ENCODE measurements at places on chromosomes 3 and 15.

DNA sequence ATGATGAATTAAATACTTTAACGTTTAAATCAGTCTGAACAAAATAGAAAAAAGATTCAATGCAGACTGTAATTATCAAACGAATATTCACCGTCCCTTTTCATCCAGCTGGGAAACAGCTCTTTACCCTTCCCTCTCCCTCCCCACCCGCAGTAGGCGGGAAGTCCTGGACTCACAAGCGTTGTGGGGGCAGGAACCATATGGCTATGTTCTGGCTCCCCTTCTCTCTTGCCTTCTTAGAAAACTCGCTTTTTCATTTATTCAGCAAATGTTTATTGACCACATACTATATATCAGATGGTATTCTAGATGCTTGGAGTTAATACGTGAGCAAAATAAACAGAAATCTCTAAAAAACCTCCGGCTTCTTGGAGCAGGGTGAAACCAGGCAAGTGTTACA lies 715 bp upstream of the SCAPER start:
- H3K36me3 ChIP-seq = no peaks in the 10 kb centered on the region
- peak overlapping the region; percentile 81 for H3K4me3 ChIP-seq
- peak overlapping the region; percentile 35 for H3K27ac ChIP-seq
- H3K27me3 ChIP-seq = no peaks in the 10 kb centered on the region
- DNase-seq = no peak

GRCh38 chr3:99971761-99972160 lies 142.5 kb downstream of the FILIP1L start:
- no peaks in the 10 kb centered on the region for H3K27me3 ChIP-seq
- no peak overlapping the region for H3K4me3 ChIP-seq
- H3K36me3 ChIP-seq = no peaks in the 10 kb centered on the region
- DNase-seq = no peak
- H3K27ac ChIP-seq = no peak overlapping the region

- no peak overlapping the region for H3K27ac ChIP-seq
- peaks cover 8% of the 10 kb centered on the region for H3K27me3 ChIP-seq
- H3K36me3 ChIP-seq = no peaks in the 10 kb centered on the region
- H3K4me1 ChIP-seq = peaks cover 35% of the 10 kb centered on the region
These were observed 489.8 kb upstream of the PROK2 start for GRCh38 chr3:72274493-72275330.

- no peak overlapping the region for H3K4me3 ChIP-seq
- H3K4me1 ChIP-seq = no peaks in the 10 kb centered on the region
- H3K36me3 ChIP-seq = no peaks in the 10 kb centered on the region
- no peak overlapping the region for H3K27ac ChIP-seq
- H3K27me3 ChIP-seq = no peaks in the 10 kb centered on the region
These were observed 69.0 kb upstream of the CCDC80 start for GRCh38 chr3:112709911-112710310.

- no peaks in the 10 kb centered on the region for H3K4me1 ChIP-seq
- H3K27me3 ChIP-seq = no peaks in the 10 kb centered on the region
- H3K27ac ChIP-seq = no peak overlapping the region
- H3K4me3 ChIP-seq = no peak overlapping the region
- DNase-seq = no peak
- no peaks in the 10 kb centered on the region for H3K36me3 ChIP-seq
These were observed 72.7 kb upstream of the DCLK3 start for GRCh38 chr3:36837089-36837488.

GRCh38 chr3:157534725-157535161 lies 31.5 kb upstream of the VEPH1 start:
- no peaks in the 10 kb centered on the region for H3K27me3 ChIP-seq
- no peaks in the 10 kb centered on the region for H3K36me3 ChIP-seq
- no peak overlapping the region for H3K27ac ChIP-seq

DNA sequence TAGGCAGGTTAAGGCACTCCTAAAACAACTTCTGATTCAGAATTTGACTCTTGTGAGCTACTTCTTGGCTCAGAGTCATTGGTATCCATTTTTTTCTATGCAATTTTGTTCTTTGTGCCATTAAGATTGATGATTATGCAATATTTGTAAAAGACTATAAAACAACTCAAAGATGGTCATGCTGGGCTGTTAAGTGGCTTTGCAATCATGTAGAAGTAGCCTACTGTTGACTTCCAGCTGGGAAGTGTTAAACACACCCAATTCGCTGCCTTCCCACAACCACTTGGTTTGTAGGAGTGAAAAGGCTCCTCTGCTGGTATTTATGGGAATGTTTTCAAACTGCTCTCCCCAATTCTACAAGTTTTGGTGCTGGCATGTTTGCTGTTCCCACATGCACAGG lies 74.7 kb upstream of the COL6A6 start:
- no peak overlapping the region for H3K4me3 ChIP-seq
- no peaks in the 10 kb centered on the region for H3K4me1 ChIP-seq
- no peak overlapping the region for H3K27ac ChIP-seq
- no peaks in the 10 kb centered on the region for H3K27me3 ChIP-seq
- no peak for DNase-seq
- H3K36me3 ChIP-seq = no peaks in the 10 kb centered on the region

DNA sequence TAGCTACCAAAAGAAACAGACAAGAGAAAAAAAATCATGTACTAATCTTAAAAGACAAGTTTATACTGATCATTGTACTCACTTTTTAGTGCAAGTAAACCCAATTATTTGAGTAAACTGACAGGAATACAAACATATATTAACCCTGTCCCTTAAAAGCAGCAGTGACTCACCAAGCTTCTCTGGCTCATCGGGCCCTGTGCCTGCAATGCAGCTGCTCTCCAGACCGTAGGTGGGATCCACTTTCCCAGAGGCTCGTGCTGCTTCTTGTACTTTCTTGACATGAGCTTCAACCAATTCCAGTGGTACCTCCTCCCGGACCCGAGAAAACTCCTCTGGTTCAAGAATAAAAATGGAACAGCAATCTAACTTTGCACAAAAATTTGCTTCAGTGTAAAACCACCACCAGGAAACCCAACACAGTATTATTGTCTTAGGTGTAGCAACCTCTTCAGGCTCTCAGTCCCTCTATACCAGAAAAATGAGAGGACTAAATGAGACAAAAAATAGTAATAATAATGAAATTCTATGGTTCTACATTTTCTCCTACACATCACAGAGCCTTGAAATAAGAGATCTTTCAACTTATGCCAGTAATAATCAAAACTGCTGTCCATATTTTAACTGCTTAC lies 82.6 kb upstream of the CSPG5 start:
- H3K27me3 ChIP-seq = no peaks in the 10 kb centered on the region
- DNase-seq = peak; percentile 69
- peaks cover 4% of the 10 kb centered on the region for H3K4me1 ChIP-seq
- peaks cover 15% of the 10 kb centered on the region for H3K36me3 ChIP-seq
- H3K27ac ChIP-seq = no peak overlapping the region

- DNase-seq = no peak
- no peak overlapping the region for H3K4me3 ChIP-seq
- no peak overlapping the region for H3K27ac ChIP-seq
- no peaks in the 10 kb centered on the region for H3K4me1 ChIP-seq
- H3K27me3 ChIP-seq = no peaks in the 10 kb centered on the region
These were observed 37.3 kb upstream of the TNIK start for GRCh38 chr3:171497468-171497867.

GRCh38 chr3:196097373-196098154 lies 15.7 kb upstream of the TFRC start:
- no peak for DNase-seq
- no peak overlapping the region for H3K4me3 ChIP-seq
- no peaks in the 10 kb centered on the region for H3K36me3 ChIP-seq
- H3K4me1 ChIP-seq = no peaks in the 10 kb centered on the region
- H3K27ac ChIP-seq = no peak overlapping the region

- no peaks in the 10 kb centered on the region for H3K27me3 ChIP-seq
- no peak overlapping the region for H3K4me3 ChIP-seq
- no peak for DNase-seq
These were observed 121.5 kb upstream of the LIPC start for GRCh38 chr15:58309963-58310928.

GRCh38 chr3:135262441-135262840 lies 467.4 kb downstream of the EPHB1 start:
- H3K27me3 ChIP-seq = no peaks in the 10 kb centered on the region
- no peak overlapping the region for H3K4me3 ChIP-seq
- DNase-seq = no peak
- H3K4me1 ChIP-seq = no peaks in the 10 kb centered on the region
- H3K36me3 ChIP-seq = no peaks in the 10 kb centered on the region

DNA sequence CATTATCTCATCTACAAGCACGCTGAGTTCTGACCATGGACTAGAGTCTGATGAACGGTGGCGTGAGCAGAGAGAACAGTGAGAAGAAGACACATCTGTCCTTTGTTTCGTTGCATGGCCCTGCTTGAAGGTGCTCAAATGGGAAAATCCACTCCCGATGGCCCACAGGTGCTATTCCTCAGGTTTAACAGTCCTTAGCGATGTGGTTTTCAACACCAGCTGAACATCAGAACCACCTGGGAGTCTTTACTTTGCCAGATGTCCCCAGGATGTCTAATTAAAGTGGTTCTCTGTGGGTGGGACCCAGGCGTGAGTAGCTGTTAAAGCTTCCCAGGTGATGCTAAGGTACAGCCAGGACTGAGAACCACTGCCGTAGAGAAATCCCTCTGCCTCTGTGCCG lies 13.0 kb downstream of the ADAMTS17 start:
- H3K27ac ChIP-seq = no peak overlapping the region
- DNase-seq = no peak
- no peak overlapping the region for H3K4me3 ChIP-seq
- H3K36me3 ChIP-seq = no peaks in the 10 kb centered on the region
- H3K27me3 ChIP-seq = no peaks in the 10 kb centered on the region
- no peaks in the 10 kb centered on the region for H3K4me1 ChIP-seq

DNA sequence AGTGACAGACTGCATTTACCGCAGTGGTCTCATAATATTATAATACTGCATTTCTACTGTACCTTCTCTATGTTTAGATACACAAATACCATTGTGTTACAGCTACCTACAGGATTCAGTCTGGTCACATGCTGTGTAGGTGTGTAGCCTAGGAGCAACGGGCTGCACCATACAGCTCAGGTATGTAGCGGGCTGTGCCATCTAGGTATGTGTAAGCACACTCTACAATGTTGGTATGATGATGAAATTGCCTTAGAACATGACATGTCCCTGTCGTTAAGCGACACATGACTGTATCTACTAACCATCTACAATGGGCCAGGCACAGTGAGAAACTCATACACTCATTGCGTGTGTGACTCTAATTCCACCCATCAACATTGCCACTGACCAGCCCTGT lies 85.5 kb upstream of the SEC13 start:
- peaks cover 2% of the 10 kb centered on the region for H3K27me3 ChIP-seq
- H3K36me3 ChIP-seq = no peaks in the 10 kb centered on the region
- no peaks in the 10 kb centered on the region for H3K4me1 ChIP-seq
- no peak overlapping the region for H3K27ac ChIP-seq
- DNase-seq = no peak
- no peak overlapping the region for H3K4me3 ChIP-seq

DNA sequence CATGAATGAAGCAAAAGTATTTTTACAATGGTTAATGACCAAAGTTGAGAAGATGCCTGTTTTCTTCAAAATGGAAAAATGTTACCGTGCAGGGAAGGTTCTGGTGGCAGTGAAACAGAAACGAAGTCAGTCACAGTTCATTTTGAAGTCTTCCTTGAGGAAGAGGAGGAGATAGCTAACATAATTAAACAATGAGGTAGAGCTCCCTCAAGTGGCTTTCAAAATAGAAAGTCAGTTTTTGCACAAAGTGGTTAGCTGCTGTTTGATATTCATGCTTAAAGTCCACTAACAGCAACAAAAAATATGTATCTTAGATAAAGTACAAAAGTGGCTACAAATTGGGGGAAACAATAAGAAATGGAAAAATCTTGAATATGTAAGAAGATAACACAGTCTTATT lies 87.3 kb downstream of the TFG start:
- no peaks in the 10 kb centered on the region for H3K27me3 ChIP-seq
- H3K27ac ChIP-seq = no peak overlapping the region
- DNase-seq = peak; percentile 26
- no peak overlapping the region for H3K4me3 ChIP-seq
- H3K4me1 ChIP-seq = no peaks in the 10 kb centered on the region

GRCh38 chr3:102156426-102156825 lies 278.4 kb upstream of the ZPLD1 start:
- DNase-seq = peak; percentile 89
- H3K27ac ChIP-seq = peak overlapping the region; percentile 76
- peaks cover 9% of the 10 kb centered on the region for H3K4me1 ChIP-seq
- H3K27me3 ChIP-seq = no peaks in the 10 kb centered on the region
- H3K4me3 ChIP-seq = no peak overlapping the region
- H3K36me3 ChIP-seq = no peaks in the 10 kb centered on the region

GRCh38 chr3:150216041-150216811 lies 191.9 kb upstream of the TSC22D2 start:
- H3K4me3 ChIP-seq = no peak overlapping the region
- DNase-seq = peak; percentile 81
- no peak overlapping the region for H3K27ac ChIP-seq
- H3K4me1 ChIP-seq = peaks cover 17% of the 10 kb centered on the region
- no peaks in the 10 kb centered on the region for H3K36me3 ChIP-seq

DNA sequence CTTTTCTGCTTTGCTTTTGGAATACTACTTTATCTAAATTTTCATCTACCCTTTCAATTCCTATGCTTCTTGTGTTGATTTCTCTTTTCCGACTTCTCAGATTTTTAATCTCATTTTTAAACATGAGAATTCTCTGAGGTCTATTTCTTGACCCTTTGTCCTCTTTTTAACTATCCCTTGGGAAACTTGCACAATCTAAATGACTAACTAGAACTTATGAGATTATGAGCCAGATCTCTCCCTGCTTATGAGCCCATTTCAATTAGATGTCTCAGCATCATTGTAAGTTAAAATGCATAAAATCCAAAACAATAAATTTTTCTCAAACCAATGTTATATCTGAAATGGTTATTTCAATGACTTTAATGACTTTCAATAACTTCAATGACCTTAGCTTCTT lies 296.9 kb upstream of the AGTR1 start:
- H3K4me1 ChIP-seq = no peaks in the 10 kb centered on the region
- no peaks in the 10 kb centered on the region for H3K36me3 ChIP-seq
- no peak for DNase-seq
- no peak overlapping the region for H3K4me3 ChIP-seq

- no peaks in the 10 kb centered on the region for H3K36me3 ChIP-seq
- H3K4me3 ChIP-seq = no peak overlapping the region
- H3K27me3 ChIP-seq = peaks cover 4% of the 10 kb centered on the region
These were observed 1.3 kb upstream of the UNC13C start for GRCh38 chr15:53976844-53977392.

- no peak for DNase-seq
- peaks cover 7% of the 10 kb centered on the region for H3K27me3 ChIP-seq
- peaks cover 7% of the 10 kb centered on the region for H3K4me1 ChIP-seq
- H3K4me3 ChIP-seq = peak overlapping the region; percentile 18
- no peaks in the 10 kb centered on the region for H3K36me3 ChIP-seq
These were observed 63.6 kb downstream of the LINGO1 start for GRCh38 chr15:77568973-77569728.

Measured in astrocyte (in vitro differentiated cells and primary cell).